Stimulated activated naive CD8-positive, alpha-beta T cell treated with anti-CD3 and anti-CD28 coated beads, Interleukin-15, Interleukin-2, amounts not matched to agents 100 U/mL and 50 U/mL, for 24 hours (primary cell): ENCODE measurements at places on chromosomes 4 and X.

DNA sequence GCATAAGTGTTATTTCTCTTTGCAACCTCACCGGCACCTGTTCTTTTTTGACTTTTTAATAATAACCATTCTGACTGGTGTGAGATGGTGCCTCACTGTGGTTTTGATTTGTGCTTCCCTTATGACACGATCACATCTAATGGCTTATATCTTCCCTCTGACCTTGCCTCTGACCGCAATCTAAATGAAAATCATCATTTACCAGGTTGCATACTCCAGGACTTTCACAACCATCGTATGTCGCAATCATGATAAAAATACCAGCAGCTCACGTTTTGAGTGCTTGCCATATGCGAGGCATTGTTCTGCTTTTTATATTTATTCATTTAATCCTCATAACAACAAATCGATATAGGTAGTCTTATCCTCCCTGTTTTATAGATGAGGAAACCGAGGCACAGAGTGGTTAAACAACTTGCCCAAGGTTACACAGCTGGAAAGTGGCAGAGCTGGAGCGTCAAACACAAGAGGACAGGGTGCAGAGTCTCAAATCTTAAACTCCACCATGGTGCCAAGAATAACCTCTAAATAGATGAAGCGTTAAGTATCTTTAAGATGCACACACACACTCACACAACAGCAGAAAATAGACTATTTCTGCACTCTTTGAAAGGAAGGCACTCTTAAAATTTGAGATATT lies 102.2 kb downstream of the SEL1L3 start:
- no peak for DNase-seq

DNA sequence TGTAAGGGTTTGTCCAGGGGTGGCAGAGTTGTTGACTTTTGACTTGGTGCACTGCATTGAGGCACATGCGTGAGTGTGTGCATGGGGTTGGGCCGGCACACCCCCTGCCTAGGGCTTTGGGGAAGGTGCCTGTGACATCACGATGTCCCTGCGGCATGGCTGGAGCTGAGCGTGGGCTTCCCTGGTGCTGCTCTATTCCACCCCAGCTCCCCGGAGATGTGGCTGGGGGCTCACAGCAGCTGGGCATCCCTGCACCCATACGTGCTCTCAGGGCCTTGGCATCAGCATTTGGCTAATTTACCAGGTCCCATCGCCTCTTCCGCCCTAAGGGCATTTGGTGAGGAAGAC lies 5.7 kb downstream of the PSAPL1 start:
- no peak for DNase-seq

DNA sequence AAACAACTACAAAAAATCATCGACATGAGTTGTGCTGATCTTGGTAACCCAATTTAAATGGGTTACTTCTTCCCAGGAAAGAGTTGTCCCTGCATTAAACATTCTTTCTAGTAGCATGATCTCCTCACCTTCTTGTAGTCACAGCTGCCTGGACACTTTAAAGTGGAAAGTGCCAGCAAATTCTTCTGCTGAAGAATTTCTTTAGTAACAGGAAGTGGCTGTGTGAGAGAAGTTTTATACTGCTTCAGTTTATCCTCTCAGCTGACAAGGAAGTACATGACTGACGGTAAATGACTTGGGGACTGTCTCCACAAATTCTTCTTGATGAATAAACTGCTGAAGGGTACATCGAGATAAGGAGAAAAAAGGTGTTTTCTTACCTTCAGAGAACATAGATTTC lies 18.2 kb upstream of the TNIP3 start:
- no peak for DNase-seq

GRCh38 chr4:108303488-108304177 lies 134.9 kb upstream of the LEF1 start:
- DNase-seq: no peak

DNA sequence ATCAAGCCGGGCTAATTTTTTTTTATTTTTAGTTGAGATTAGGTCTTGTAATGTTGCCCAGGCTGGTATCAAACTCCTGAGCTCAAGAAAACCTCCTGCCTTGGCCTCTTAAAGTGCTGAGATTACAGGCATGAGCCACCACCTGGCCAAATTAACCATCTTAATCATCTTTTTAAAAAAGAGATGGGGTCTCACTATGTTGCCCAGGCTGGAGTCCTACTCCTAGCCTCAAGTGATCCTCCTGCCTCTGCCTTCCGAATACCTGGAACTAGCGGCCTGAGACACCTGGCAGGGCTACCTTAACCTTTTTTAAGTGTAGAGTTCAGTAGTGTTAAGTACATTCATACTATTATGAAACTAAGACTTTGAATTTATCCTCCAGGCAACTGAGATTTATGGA lies 1.7 kb upstream of the RPS3A start:
- no peak for DNase-seq
